ENCODE measurements at places on chromosomes 2 and 18. TPM values are rescaled to one million over a fixed set of nuclear protein-coding genes. Genes with fewer than 3 reads are reported as not detected.

- H3K4me3 ChIP-seq, result no peak overlapping the region
- H3K27ac ChIP-seq, result no peak overlapping the region
- no peaks in the 10 kb centered on the region for H3K27me3 ChIP-seq
- no peak for DNase-seq
- H3K36me3 ChIP-seq, result no peaks in the 10 kb centered on the region
Measured at GRCh38 chr18:62637403-62637802, 77.9 kb upstream of the PHLPP1 start.

DNA sequence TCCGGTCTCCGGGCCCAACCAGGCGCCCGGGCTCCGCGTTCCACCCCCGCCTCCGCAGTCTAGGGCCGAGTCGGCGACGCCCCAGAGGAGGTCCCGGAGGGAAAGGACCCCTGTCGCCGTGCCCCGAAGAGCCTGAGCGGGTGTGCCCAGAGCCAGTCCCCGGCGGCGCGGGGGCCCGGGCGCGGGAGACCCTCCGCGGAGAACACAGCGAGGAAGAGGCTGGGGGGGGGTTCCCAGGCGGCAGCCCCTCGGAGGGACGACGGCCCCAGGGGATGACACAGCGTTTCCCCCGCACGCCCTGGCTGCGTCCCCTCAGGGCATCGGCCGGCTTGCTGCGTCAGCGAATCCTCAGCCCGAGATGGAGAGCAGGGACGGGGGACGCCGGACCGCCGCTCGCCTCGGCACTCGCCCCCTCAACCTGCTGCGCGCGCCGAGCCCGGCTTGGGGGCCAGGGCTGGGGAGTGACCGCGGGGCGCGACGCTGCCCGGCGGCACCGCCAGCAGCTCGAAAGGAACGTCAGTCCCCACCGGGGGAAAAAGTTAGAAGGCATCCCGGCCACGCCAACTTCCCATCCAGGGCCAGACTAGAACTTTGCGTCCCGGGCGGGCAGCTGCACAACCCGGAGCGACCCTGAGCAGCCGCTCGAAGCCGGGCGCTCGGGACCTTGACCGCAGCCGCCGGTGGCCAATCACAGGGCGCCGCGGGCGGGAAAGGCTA lies 711 bp downstream of the SFXN5 start:
- no peaks in the 10 kb centered on the region for H3K36me3 ChIP-seq
- H3K27ac ChIP-seq, result peak overlapping the region; percentile 58
- H3K27me3 ChIP-seq, result peaks cover 4% of the 10 kb centered on the region
- DNase-seq, result peak; percentile 70

Gene MC5R
- total RNA-seq, result not detected

Gene ZNF385B
- total RNA-seq, result 3.0 TPM

GRCh38 chr2:203492965-203493364 lies 42.1 kb downstream of the RAPH1 start:
- no peaks in the 10 kb centered on the region for H3K4me1 ChIP-seq
- H3K27me3 ChIP-seq, result no peaks in the 10 kb centered on the region
- no peak for DNase-seq
- H3K4me3 ChIP-seq, result no peak overlapping the region
- H3K36me3 ChIP-seq, result peaks cover 4% of the 10 kb centered on the region
